ENCODE measurements at places on chromosomes 7 and 10.
A peak's percentile ranks its signal among the peaks of the same experiment; 100 is the strongest.

- no peak for DNase-seq
Measured at GRCh38 chr7:100088095-100088620, 611 bp upstream of the COPS6 start.

DNA sequence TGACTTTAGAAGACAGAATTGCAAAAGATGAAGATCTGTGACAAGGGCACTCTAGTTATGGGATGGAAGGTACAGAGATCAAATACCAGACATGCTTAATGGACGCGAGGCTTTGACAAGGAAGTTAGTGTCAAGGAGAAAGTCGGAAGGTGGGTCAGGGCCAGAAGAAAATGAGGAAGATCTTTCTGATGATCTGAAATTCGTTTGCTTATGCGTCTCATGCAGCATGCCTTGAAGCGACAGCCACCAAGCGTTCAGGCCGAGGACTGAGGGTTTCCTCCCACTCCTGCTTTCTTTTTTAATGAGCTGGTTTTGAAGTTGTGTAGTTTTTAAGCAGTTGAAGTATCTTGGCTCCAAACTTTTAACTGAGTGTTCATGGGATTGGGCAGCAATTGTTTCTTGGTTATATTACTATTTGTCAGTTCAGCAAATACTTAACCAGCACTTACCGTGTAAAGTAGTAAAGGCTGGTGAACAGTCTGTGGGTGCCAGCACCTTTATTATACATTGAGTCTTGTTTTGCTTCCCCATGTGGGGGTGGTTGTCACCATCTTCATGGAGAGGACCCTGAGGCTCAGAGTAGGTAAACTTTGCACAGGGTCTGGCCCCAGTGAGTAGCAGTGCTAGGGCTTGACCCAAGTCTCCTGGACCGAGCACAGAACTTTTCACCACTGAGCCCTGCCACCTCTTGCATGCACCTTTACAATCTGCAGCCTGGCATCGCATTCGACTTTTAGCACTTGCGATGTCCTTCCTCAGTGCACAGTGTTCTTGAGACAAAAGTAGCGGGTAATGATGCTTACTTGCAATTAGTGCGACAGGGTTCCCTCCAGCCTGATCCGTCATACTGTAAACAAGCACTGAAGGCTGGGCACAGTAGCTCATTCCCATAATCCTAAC, 14.3 kb upstream of the BHLHA15 start:
- DNase-seq, result no peak

GRCh38 chr7:45921699-45922519, 837 bp upstream of the IGFBP3 start:
- no peak for DNase-seq

DNA sequence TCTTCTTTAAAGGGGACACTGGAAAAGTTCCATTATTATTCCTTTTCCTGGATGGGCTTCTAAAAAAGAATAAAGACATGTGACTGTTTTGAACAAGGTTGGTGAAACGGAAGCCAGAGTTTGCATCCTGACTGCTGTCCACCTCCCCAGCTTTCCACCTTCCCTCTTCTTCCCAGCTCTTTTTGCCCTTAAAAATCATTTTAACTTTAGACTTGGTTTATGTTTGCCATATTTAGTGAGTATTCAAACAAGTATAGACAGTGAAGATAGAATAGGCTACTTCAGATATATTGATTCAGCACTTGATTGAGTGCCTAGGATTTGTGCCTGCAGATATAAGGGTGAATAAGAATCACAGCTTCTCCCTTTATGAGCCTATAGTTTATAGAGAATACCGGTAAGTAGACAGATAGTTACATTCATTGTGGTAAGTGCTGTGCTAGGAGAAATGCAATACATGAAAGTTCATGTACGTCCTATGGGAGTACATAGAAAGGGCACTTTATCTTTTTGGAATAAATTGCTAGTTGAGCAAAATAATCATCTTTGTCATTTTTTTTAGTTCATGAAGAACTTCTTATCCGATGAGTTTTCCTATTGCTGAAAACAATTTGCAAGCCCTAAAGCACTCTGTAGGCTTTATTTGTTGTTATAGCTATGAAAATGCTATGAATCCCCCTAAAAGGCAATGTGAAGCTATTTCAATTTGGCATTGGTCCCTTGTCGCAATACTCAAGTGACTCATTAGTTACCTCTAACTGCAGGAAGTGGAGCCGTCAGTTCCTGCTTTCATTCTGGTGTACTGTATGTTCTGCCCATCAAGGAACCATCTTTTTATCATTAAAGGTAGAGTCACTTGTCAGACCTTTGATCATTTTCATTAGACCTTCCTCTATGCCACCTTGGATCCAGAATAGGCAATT, 57.2 kb upstream of the STRIP2 start:
- no peak for DNase-seq

DNA sequence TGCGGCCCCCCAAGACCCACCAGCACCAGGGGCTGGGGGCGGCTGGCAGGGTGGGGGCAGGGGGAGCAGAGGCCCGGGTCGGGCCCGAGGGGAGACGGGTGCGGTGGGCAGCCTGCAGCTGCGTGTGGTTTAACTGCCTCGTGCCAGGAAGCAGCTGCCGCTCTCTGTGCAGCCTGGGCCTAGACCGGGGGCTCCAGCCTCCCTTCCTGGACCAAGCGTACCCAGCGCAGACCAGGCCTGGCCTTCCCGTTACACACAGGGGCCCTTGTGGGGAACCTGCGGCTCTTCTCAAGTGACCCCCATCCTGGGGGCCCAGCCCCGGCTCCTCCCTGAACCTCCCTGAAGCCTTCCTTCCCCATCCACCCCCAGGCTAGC, 6.6 kb upstream of the INTS1 start:
- DNase-seq, result no peak

DNA sequence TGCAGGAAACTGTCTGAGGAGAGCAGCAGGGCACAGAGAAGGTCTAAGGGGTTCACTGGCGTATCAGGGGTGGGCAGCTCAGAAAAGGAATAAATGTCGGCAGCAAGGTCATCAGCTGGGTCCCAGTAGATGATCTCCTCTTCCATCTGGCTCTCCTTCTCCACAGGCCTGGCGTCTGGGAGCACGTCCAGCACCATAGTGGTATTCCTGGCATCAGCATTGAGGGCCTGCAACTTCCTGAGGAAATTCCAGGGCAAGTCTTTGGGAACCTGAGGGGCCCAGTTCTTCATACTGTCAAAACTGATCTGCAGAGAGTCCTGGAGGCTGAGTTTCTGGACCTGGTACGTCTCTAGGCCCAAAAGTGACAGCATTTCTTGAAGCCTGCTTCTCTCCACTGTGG, 9.6 kb upstream of the MRPS24 start:
- no peak for DNase-seq

- DNase-seq, result no peak
Measured at GRCh38 chr7:129150199-129150996, 5.9 kb downstream of the TSPAN33 start.

DNA sequence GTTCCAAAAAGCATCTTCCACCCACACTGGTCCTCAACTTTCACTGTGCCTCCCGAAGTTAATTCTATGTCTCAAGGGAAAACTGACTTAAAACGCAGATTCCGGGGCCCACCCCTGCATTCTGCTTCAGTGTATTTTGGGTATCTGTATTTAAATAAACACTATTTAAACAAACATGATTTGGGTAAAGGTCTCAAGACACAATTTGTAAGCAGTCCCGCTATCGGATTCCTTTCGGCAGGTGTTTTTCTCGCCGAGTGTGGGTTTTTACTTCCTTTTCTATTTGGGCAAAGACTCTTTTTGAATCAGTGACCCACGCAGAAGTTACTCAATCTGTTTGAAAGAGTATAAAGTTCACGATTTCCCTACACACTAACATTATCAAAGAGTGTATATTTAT, 1.2 kb downstream of the PDIA4 start:
- DNase-seq, result no peak

DNA sequence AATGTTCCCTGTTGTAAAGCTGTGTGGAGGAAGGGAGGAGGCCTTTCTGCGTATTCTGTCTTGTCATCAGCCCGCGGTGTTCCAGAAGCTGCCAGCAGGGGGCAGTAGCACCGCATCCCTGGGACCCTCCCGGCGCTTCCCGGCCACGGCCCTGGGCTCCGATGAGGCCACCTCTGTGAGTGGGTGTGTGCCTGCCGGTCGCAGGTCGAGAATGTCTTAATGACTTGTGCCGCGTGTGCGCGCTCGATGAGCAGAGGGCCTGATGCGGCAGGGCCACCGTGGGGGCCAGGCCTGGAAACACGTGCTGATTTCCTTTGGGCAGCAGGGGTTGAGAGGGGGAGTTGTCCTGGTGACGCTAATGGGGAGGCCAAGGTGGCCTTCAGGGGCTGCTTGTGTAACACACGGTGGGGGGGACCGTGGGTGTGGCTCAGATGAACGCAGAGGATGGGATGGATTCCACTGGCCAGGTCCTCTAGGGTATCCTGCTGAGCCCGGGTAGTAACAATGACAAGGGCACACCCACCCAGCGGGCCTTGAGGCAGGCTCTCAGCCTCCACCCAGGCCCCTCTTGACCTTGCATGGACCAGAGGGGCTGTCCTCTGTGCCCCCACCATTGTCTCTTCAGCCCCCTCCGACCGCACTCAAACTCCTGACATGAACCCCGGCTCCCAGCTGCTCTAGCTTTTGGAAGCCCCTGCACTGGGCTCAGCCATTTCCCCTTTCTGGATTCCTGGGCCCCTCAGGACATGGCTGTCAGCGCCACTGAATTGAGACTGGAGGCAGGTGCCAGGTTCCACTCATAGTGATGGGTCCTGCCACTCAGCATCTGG, 135.9 kb upstream of the PODXL start:
- DNase-seq, result peak; percentile 45

GRCh38 chr10:128053356-128053755, 72.9 kb downstream of the MKI67 start:
- no peak for DNase-seq

DNA sequence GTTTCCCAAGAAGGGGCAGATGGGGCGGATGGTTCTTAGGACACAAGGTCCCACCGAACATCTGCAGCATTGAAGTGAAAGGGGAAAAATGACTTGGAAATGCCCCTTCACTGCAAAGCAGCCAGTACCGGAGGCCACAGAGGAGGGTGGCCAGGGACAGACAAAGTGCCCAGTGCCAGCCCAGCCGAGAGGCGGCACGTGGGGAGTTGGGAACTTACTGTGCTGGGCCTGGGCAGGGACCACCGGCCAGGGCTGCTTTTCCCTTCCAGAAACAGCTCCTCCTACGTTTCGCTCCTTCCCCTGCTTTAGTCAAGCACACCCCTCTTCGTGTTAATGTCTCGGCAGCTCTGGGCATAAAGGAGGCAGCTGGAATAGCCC, 129.2 kb downstream of the TNS3 start:
- no peak for DNase-seq

- DNase-seq, result no peak
Measured at GRCh38 chr7:88020953-88021665, 87.1 kb downstream of the ADAM22 start.

- DNase-seq, result peak; percentile 15
Measured at GRCh38 chr7:144391823-144392255, 11.7 kb downstream of the NOBOX start.

DNA sequence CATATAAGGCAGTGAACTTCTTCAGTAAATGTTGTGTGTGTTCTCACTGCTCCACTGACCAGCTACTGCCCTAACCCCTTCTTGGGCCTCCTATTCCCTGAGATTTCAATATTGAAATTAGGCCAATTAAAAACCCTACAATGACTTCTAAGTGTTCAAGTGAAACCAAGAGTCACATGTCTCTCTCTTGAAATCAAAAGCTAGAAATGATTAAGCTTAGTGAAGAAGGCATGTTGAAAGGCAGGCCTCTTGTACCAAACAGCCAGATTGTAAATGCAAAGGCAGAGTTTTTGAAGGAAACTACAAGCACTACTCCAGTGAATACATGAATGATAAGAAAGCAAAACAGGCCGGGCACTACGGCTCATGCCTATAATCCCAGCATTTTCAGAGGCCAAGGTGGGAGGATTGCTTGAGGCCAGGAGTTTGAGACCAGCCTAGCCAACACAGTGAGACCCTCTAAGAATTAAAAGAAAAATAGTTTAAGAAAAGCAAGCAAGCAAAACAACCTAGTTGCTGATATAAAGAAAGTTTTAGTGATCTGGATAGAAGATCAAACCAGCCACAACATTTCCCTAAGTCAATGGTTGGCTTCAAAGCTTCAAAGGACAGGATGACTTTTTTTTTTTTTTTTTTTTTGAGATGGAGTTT, 22.3 kb downstream of the BRAF start:
- no peak for DNase-seq

- DNase-seq, result no peak
Measured at GRCh38 chr10:110655320-110655719, 11.2 kb downstream of the RBM20 start.

DNA sequence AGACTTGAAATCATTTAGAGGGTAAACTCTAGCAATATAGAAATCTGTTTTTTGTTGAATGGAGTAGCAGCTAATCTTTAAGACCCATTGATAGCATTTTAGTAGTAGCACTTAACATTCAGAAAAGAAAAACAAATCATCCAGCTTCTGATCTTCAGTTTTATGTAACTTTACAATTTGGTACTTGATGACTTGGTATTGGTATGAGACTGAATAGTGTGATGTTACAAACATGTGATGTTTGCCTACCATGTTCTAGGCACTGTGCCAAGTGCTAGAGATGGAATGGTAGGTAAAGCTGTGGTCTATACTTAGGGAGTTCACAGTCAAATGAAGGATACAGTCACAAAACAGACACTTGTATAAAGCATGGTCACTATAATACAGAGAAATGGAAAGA, 21.3 kb downstream of the ZEB1 start:
- DNase-seq, result no peak

DNA sequence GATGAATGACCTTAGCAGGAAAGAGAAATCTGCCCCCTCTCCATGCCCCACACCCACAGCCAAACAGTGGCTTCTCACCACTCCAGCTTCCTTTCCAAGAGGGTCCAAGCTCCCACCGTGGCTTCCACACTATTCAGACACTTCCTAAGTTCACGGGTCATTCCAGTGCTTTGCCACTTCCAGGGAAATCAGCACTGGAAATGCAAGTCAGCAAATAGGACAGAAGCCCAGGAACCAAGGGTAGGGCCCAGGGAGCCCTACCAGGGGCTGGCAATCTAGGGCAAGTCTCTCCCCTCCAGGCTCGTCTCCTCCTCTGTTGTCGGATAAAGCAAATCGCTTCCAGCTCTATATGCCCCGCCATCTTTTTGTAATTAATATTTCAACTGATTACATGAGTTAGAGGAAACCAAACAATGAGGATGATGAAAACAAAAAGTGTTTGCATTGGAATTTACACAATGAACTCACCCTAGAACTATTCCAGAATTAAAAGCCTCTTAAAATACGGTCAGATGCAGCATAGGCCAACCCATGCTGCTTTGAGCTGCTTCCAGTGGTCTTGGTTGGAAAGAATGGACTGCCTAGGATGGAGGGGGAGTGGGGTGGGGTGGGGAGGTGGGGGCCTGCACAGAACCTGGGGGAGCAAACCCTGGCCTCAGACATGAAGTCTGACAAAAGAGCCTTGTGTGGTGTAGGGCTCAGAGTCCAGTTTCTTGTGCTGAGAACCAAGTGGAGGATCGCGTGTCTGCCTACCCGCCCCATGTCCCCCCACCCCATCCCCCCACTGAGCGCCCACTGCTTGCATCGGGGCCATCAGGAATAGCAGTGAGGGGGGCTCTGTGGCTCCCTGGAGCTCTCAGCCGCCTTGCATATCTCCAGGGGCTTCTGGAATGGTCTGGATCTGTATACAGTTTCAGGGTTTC, 74.6 kb upstream of the CPXM2 start:
- no peak for DNase-seq

Measured in hematopoietic multipotent progenitor cell treated with erythropoietin and hydrocortisone succinate and interleukin-3 and kit ligand, for 17 days (in vitro differentiated cells).